ENCODE measurements at places on chromosomes 2 and 18.

- DNase-seq, result no peak
These were observed 634.3 kb upstream of the SOX11 start for GRCh38 chr2:5057891-5058351.

DNA sequence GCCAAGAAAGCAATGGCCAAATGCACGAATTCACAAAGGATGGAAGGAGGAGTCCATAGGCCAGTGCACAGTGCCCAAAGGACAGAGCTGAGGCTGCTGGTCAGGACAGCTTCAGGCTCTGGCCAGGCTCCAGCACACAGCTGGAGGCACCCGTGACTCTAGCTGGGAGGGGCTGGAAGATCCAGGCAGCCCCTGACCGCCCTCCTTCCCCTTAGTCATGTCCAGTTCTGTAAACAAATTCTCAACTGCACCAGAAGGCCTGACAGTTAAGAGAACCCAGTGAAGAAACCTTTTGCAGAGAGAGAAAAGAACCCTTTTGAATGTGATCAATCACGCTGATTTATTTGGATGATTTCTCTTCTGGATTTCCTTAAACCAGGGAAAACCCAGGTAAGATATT, 7.7 kb upstream of the YWHAQ start:
- DNase-seq, result no peak

DNA sequence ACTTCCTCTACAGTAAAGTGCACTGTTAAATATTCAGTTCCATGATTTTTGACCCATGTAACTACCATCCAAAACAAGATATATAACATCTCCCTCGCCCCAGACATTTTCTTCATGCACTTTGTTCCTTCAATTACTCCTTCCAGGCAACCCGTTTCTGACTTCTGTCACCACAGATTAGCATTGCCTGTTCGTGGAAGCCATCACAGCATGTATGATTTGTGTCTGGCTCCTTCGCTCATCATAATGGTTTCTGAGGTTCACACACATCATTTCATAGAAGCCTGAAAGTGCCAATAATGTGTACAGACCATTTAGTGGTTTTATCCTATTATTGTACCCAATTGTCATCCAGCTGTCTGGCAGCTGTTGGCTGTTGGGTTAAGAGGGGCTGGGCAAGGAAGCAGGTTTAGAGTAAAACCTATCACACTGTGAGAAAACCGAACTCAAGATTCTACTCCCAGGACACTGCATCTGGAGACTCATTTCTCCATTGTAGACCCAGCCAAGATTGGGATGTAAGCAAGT, 16.1 kb downstream of the ARHGAP28 start:
- no peak for DNase-seq

GRCh38 chr18:10060469-10060782, 146.6 kb downstream of the VAPA start:
- DNase-seq, result no peak

GRCh38 chr2:11177871-11178690, 22.8 kb downstream of the SLC66A3 start:
- DNase-seq, result no peak
